Parietal lobe (tissue), 2 donors: ENCODE measurements at places on chromosomes 2 and 18. TPM values are rescaled to one million over a fixed set of nuclear protein-coding genes. Genes with fewer than 3 reads are reported as not detected.

GPBAR1 gene
- total RNA-seq, result not detected

TMEM200C gene
- 12.8 TPM for total RNA-seq

TPO gene
- total RNA-seq, result 0.31 TPM

NXPH2 gene
- total RNA-seq, result 26.9 TPM

RAB27B gene
- total RNA-seq, result 17.2 TPM

ZSWIM2 gene
- 0.63 TPM for total RNA-seq

FABP1 gene
- total RNA-seq, result not detected

IL37 gene
- total RNA-seq, result not detected

DSG1 gene
- total RNA-seq, result not detected

KYNU gene
- under 0.01 TPM for total RNA-seq

LINC00305 gene
- total RNA-seq, result not detected

ELMOD3 gene
- 26.9 TPM for total RNA-seq

ATP8B1 gene
- total RNA-seq, result 3.1 TPM

EIF2AK3 gene
- 36.9 TPM for total RNA-seq

LIPG gene
- total RNA-seq, result 25.7 TPM

MAP3K20 gene
- total RNA-seq, result 14.1 TPM

B3GNT7 gene
- 1.3 TPM for total RNA-seq

KLHL41 gene
- total RNA-seq, result 2.8 TPM

C2orf15 gene
- total RNA-seq, result 1.6 TPM

TCF23 gene
- total RNA-seq, result not detected

ZNF514 gene
- total RNA-seq, result 57.6 TPM

SETBP1 gene
- 146 TPM for total RNA-seq

ELOA2 gene
- total RNA-seq, result not detected

MATN3 gene
- 1.3 TPM for total RNA-seq

TTN gene
- 6.3 TPM for total RNA-seq

FAP gene
- total RNA-seq, result 1.3 TPM

VIT gene
- 0.31 TPM for total RNA-seq

PARD6G gene
- total RNA-seq, result 11.6 TPM

MC4R gene
- total RNA-seq, result 1.3 TPM

GALR1 gene
- total RNA-seq, result 0.31 TPM
